ENCODE measurements at places on chromosomes 4 and X.

DNA sequence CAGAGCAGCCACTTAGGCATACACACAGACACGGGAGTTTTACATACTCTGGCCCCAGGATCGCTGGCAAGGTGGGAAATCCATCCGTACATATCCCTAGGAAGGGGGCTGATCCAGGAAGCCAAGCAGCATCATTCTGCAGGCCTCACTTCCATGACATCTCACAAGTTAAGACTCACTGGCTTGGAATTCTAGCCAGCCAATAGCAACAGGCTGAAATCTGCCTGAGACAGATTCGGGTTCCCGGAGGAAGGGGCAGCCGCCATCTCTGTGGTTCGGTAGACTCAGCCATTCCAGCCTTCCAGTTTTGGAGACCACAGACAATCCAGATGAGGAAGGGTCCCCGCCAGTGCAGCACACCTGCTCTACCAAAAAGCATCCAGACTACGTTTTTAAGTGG, 31.3 kb downstream of the SOWAHB start:
- DNase-seq = no peak

DNA sequence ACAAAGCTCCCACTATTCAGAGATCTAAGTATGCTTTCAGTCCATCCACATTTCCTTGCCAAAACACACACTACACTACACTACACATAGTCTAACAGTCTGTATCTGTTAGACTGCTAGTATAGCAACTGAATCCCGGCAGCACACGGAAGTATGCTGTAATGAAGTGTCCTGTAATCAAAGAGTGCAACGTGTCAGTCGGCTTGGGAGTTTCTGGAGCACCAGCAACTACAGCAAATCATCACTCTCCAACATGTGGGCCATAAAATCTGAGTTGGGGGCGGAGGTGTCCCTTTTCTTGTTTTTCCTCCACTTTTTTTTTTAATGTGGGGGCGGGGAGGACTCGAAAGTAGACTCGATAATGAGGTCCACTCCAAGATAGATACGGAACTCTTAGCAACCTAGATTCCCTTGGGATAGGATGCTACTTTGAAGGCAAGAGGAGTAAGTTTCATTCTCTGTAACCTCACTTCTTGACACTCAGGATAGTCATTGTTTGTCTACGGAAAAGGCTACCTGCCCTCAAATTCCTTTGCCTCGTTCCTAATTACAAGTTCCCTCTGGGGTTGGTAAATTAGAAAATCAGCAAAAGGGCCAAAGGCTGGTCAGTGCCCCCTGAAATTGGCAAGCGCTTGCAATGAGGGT, 722 bp downstream of the SLC10A7 start:
- DNase-seq = no peak

- DNase-seq = no peak
Observed at GRCh38 chr4:42397635-42398170, 415 bp downstream of the SHISA3 start.

DNA sequence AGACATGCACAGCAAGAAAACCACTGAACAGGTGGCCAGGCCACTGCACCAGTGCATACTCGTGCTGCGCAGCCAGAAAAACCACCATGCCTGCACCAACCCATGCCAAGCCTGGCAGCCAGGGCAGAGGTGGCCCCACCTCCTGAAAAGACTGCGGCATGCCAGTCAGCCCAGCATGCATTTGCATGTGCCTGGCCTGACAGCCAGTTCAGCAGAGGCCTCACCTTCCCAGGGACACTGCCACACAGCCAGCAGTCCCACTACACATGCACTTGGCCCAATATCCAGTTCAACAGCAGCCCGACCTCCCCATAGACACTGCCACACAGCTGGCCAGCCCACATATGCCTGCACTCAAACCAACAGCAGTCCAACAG, 43.5 kb upstream of the DDX60 start:
- no peak for DNase-seq

GRCh38 chr4:22607382-22607781, 85.4 kb upstream of the GBA3 start:
- peak; percentile 1 for DNase-seq

DNA sequence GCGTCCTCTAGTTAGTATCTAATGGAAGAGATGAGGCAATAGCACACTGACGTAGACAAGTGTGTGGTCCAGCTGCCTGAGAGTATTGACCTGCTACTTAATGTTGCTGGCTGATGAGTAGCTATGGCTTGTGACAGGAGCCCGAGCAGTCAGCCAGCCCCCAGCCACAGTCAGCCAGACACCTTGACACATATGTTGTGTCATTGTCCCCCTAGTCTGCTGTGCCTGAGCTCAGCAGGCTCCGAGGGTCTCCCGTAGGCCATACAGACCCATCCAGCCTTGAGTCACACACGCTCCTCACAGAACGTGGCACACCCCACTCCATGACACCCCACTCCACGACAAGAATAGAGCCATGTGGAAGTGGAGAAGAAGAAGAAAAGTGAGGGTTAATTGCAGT, 362.1 kb downstream of the UNC5C start:
- DNase-seq = no peak

DNA sequence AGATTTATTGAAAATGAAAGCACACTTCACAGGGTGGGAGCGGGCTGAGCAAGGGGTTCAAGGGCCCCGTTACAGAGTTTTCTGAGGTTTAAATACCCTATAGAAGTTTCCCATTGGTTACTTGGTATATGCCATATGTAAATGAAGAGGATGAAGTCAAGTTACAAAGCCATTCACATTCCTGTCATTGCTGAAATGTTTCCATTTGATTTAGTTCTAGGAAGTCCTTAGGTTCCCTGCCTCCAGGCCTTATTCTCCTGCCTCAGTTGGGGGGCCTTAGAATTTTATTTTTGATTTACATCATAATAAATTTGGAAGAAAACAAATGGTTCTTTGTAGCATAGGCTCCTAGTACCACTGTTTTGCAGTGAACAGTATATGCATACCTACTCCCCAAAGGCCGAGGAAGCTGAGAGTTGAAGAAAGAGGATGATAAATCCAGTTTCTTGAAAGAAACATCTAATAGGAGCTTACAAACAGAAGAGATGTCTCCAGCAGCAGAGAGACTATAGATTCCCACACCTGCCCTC, 31.8 kb downstream of the SERTM2 start:
- DNase-seq = no peak

GRCh38 chr4:79087071-79087470, 147.8 kb upstream of the PAQR3 start:
- DNase-seq = no peak

- DNase-seq = no peak
Observed at GRCh38 chr4:80043541-80043940, 29.5 kb downstream of the ANTXR2 start.

DNA sequence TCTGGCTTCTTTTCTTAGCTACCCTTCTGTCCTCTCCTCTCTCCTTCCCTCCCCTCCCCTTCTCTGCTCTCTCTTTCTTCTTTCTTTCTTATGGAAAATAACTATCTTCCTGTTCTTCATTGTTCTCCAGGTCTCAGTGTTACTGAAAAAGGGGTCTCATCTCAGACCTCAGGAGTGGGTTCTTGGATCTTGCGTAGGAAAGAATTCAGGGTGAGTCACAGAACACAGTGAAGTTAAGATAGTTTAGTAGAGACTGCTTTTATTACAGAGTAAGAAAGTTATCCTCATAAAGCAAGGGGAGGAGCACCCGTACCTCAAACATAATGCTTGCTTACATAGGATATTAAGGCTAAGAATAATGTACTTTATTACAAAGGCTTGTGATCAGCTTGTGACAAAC, 31.8 kb upstream of the CWH43 start:
- no peak for DNase-seq

- DNase-seq = no peak
Observed at GRCh38 chrX:32530802-32531403, 680.4 kb downstream of the DMD start.

GRCh38 chrX:111743316-111743715, 62.3 kb downstream of the ALG13 start:
- no peak for DNase-seq

GRCh38 chrX:149704664-149705063, 7.2 kb upstream of the MAGEA11 start:
- DNase-seq = no peak

GRCh38 chr4:54837576-54838140, 179.9 kb downstream of the KIT start:
- DNase-seq = no peak

DNA sequence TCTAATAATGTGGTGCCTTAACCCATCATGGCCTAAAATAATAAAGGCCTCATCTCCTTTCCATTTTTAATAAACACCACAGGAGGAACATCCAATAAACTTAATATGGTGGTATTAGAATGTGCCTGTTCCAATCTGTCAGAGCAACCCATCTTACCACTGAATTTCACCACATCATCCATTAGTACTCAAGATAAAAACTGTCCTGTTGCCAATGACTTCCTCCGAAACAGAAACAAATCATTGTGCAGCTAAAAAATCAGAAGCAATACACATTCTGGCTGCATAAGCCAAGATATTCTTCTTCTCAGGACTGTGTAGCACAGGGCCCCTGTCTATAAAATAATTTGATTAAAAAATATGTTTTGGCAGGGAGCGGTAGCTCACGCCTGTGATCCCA, 18.5 kb downstream of the TLR10 start:
- DNase-seq = no peak

GRCh38 chr4:169601016-169601771, 11.2 kb downstream of the NEK1 start:
- DNase-seq = no peak

DNA sequence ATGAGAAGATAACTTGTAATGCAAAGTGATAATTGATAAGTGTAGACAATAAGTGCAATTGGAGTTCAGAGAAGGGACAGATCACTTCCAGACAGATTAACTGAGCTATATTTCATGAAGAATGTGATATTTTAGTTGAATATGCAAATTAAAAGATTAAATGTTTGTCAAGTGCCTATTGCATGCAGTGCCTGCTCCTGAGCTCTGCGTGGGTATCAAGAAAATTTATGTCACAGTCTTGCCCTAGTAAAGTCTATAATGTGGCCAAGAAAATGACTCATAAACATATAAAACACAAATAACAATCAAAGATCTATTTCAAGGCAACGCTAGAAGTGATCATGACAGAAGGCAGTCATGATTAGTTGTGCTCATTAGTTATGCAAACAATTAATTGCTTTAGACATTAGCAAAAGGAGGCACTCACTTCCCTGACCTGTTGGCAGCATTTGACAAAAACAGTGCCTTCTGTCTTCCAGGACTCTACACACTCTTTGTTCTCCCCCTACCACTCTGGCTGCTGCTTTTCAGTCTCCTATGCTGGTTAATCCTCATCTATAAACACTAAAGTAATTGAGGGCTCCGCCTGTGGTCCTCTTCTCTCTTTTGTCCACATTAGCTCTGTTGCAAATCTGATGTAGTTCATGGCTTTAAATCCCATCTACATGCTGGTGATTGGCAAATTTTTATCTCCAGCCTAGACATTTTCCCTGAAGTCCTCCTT, 47.7 kb downstream of the ARHGEF38 start:
- no peak for DNase-seq

DNA sequence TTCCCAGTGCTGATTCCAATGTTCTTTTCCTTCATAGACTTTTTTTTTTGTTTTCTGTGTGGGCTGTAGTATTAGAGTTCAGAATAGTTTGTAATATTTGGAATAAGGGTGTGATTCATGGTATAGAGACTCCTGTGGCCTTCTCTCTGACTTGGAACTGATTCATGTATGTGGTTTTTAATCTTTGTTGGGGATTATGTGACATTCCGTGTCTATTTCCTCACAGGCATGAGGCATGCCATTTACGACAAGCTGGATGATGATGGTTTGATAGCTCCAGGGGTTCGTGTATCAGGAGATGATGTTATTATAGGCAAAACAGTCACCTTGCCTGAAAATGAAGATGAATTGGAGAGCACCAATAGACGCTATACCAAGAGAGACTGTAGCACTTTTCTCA, 44.4 kb downstream of the POLR2B start:
- no peak for DNase-seq

DNA sequence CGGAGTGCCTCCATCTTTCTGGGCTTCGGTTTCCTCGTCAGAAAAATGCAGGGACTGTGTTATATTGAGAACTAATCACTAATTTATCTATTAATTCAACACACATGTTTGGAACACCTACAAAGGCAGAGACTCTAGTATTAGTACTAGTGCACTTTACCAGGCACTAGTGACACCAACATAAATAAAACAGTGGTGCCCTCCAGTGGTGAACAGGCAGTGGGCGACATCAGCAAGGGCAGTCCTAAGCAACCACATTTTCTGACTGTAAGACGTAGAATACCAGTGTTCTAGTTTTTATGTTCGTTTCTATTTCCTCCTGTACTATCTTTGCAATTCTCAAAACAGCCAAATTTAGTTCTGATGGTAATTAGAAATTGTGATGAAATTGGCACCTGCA, 69.1 kb upstream of the UCP1 start:
- no peak for DNase-seq

- DNase-seq = no peak
Observed at GRCh38 chrX:74438764-74439163, 17.5 kb downstream of the SLC16A2 start.

GRCh38 chr4:55346851-55347255, 811 bp downstream of the SRD5A3 start:
- no peak for DNase-seq

GRCh38 chrX:17591741-17592110, 145.6 kb upstream of the SCML1 start:
- no peak for DNase-seq

DNA sequence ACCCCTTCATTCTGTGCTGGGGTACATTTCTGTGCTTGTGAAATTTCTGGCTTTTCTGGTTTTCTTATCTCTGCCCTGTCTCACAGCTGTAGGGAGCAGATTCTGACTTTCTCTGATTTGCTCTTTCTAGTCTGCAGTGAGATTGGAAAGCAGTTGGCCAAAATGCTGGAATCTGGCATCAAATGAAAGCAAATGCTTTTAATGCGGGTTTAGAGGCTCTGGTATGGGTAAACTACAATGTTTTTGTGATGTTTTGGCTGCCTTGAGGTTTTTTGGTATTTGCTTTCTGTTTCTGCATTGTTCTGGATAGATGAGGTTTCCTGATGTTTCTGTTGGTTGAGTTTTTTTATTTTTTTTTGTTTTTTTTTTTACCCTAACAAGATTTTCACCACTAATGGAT, 23.8 kb downstream of the SMIM20 start:
- DNase-seq = no peak

- no peak for DNase-seq
Observed at GRCh38 chr4:73451981-73452747, 16.1 kb downstream of the AFP start.

- DNase-seq = no peak
Observed at GRCh38 chrX:2609431-2610238, 81.5 kb upstream of the CD99 start.

DNA sequence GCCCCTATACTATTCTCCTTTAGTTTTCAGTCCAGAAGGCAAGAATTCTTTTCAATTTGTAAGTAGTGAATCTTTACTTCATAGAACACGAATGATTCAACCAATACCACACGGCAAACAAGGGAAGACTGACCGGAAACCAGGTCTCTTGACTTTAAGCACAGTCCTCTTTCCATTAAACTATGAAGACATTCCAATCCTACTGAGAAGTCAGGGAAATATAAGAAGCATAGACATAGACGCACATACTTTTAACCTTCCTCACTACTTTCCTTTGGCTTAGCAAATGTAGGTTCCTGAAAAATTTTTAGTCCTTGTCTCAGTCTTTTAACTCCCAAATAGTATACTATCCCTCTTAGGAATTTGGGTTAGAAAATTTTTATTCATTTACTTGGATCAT, 9.1 kb downstream of the CHRDL1 start:
- no peak for DNase-seq

Measured in effector memory CD8-positive, alpha-beta T cell (primary cell).